ENCODE measurements at places on chromosomes 1 and 21. TPM values are rescaled to one million over a fixed set of nuclear protein-coding genes. Genes with fewer than 3 reads are reported as not detected.
A peak's percentile ranks its signal among the peaks of the same experiment; 100 is the strongest.

DNA sequence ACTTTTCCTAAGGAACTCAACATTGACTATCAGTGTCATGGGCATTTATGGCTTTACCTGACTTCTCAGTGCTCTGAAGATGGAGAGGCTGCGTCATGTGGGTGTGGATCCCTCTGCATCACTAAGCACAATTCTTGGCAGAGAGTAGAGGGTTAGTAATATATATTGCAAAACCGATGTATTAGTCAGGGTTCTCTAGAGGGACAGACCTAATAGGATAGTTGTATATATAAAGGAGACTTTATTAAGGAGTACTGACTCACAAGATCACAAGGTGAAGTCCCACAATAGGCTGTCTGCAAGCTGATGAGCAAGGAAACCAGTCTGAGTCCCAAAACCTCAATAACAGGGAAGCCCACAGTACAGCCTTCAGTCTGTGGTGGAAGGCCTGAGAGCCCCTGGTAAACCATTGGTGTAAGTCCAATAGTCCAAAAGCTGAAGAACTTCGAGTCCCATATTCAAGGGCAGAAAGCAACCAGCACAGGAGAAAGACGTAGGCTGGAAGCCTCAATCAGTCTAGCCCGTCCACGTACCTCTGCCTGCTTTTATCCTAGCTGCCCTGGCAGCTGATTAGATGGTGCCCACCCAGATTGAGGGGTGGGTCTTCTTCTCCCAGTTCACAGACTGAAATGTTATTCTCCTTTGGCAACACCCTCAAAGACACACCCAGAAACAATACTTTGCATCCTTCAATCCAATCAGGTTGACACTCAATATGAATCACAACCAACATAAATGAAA lies 159.7 kb upstream of the NRIP1 start:
- no peak for DNase-seq

- peak; percentile 70 for DNase-seq
Observed at GRCh38 chr1:24027838-24028468, 47.8 kb upstream of the SRSF10 start.

GRCh38 chr21:45939521-45940045 lies 42.0 kb upstream of the COL6A1 start:
- DNase-seq: no peak

DNA sequence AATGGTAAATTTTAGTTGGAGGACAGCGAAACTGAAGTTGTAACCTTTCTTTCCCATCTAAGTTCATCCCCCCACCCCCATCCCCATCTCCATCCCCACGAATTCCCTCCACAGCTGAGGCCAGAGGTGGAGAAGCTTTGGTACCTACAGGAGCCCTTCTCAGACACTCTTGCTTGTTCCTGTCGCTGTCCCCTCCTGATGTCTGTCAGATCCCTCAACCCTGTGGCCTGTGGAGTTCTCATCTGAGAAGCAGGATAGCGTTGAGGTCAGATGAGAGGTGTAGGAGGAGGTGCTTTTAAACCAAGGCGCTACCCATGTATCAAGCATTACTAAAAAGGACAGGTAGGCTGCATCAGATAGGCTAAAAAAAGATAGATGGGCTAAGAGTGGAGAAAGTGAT lies 769 bp downstream of the NTPCR start:
- peak; percentile 45 for DNase-seq

GRCh38 chr1:172638249-172638648 lies 20.7 kb upstream of the FASLG start:
- no peak for DNase-seq

DNA sequence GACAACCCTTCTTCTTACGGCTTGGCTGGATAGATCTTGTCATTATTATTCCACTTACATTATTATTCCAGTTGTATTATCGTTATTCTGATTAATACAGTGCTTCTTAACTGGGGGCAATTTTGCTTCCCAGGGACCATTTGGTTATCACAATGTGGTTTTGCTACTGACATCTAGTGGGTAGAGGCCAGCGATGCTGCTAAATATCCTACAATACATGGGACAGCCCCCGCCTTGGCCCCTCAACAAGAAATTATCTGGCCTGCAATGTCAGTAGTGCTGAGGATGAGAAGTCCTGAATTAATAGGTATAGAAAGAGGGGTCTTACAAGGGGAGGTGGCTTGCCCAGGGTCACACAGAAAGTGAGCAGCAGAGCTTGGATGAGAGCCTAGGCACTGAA lies 105.6 kb downstream of the PTPRU start:
- no peak for DNase-seq

- peak; percentile 91 for DNase-seq
Observed at GRCh38 chr1:154970631-154971340, at the start of gene SHC1. SHC1 (minus strand) TSS chr1:154970747; CDS start chr1:154970526, 221 bp downstream.

DNA sequence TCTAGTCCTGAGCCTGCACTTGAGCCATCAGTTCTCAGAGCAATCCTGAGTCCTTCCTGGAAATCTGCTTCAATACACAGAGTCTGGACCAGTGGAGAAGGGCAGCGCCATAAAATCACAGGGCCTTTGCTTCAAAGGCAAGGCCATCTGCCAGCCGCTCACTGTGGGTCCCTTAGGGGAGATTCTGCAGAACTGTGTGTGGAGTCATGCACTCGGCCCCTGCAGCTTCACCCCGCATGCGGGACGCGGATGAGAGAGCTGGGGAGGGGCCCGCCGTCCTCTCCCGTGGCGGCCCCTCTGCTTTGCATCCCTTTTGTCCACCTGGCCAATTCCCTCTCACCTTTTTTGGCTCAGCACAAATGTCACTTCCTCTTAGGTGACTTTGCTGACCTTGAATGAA lies 311.2 kb upstream of the VAMP3 start:
- no peak for DNase-seq

GRCh38 chr1:228085287-228085951 lies 2.9 kb downstream of the ARF1 start:
- DNase-seq: peak; percentile 74

DNA sequence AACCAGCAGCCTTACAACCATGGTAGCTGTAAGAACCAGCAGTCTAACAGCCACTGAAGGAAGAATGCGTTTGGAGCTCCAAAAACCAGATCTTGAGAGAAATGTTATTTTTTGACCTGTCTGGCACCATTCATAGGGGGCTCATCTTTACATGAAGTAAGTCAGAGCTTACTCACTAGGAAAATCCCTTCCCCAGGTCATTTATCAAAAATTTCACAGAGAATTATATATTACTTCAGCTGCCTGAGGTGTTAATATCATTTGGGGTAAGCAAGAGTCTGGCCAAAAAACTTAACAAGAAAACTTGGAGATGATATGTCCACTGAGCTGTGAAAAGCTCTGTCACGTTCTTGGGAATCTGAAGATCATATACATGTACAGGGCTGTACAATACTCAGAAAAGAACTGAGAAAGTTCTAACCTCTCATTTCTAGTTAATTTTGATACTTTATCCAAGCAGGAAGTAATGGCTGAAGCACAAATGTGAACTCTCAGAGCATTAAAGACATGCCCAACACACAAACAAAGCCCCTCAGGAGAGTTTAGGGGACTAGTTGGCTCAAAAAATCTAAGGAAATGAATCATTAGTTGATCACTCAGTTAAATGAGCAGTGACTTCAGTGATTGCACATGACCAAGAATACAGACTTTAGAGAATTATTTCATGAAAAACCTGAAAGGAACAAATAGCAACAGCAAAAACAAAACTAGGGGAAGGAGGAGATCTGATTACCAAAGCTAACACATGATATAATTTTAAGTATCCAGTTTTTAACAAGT lies 681.1 kb downstream of the LTN1 start:
- DNase-seq: peak; percentile 42

GRCh38 chr1:185960422-185961321 lies 226.5 kb downstream of the HMCN1 start:
- peak; percentile 18 for DNase-seq

GRCh38 chr21:38460171-38460742 lies 38.0 kb downstream of the ERG start:
- peak; percentile 97 for DNase-seq

GRCh38 chr1:62691062-62691844 lies 3.1 kb upstream of the DOCK7 start:
- no peak for DNase-seq

DNA sequence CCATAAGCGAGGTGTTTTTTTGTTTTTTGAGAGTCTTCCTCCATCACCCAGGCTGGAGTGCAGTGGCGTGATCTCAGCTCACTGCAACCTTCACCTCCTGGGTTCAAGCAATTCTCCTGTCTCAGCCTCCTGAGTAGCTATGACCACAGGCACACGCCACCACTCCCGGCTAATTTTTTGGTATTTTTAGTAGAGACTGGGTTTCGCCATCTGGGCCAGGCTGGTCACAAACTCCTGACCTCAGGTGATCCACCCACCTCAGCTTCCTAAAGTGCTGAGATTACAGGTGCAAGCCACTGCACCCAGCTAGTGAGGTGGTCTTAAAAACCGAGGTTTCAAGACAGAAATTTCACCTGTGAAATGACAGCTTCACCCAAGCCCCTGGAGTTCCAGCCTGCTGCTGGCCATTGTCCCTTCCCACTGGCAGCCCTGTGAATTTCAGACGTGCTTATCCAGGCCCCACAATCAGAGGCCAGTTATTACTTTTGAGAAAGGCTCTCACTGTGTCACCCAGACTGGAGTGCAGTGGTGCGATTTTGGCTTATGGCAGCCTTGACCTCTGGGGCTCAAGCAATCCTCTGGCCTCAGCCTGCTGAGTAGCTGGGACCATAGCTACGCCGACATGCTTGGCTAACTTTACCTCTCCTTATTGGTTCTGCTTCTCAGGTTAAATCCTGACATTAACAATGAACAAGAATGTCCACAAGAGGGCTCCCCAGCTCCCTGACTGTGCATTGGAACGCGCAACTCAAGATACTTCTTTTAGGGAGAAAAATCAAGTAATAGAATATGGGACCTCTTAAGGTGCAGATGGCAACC lies 19.4 kb downstream of the ENO1 start:
- peak; percentile 83 for DNase-seq

- DNase-seq: no peak
Observed at GRCh38 chr1:26175346-26175745, 1.9 kb upstream of the CNKSR1 start.

DNA sequence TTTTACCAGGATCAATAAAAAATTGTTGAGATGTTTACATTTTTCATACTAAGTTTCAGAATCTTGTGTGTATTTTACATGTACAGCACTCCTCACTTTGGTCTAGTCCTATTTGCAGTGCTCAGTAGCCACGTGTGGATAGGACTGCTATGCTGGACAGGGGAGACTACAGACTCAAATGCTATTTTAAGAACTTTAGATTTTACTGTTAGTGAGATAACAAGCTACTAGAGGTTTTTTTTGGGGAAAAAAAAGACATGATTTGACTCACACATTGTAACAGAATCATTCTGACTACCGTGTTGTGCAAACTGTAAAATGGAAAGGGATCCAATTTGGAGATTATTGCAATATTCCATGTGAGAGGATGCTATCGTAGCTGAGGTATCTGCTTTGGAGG lies 418.9 kb upstream of the PRMT6 start:
- no peak for DNase-seq

GRCh38 chr21:17451364-17451891 lies 61.4 kb upstream of the CXADR start:
- peak; percentile 56 for DNase-seq

DNA sequence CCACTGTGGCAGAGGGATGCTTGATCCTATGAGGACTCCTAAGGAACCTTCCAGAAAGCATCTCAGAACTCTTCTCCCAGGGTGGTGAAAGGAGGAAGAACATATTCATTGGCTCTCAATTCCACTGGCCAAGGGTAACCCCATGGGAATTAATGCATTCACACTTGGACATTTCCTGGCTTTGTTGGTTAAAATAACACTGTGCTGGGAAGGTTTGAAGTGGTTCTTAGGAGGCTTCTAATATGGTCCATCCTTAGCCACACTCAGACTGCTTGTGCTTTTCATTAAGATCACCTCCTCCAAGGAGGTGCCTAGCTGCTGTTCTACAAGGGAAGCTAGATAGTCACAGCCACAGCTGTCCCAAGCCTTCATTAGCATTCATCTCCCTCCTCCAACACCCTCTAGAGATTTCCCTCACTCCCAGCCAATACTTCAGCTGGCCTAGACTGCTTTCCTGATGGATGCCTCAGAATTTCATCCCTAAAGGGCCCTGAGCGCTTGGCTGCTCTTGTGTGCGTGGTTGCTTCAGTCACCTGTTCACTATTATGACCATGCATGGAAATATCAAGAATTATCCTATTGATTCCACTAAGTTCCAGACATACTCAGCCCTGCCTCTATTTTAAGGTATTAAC lies 544.4 kb downstream of the PLPP3 start:
- peak; percentile 29 for DNase-seq

GRCh38 chr21:42835611-42836401 lies 43.5 kb downstream of the WDR4 start:
- DNase-seq: no peak

Gene AIRE
- polyA plus RNA-seq: 0.05 TPM

Gene OR2T2
- not detected for polyA plus RNA-seq

Gene CELA3B
- polyA plus RNA-seq: 0.32 TPM

Gene GRIK3
- not detected for polyA plus RNA-seq

Gene C1orf185
- not detected for polyA plus RNA-seq

Gene ETV3
- 5.9 TPM for polyA plus RNA-seq
